Suprapubic skin (tissue), 4 donors: ENCODE measurements at places on chromosomes 11 and 22. TPM values are rescaled to one million over a fixed set of nuclear protein-coding genes. Genes with fewer than 3 reads are reported as not detected.

DNA sequence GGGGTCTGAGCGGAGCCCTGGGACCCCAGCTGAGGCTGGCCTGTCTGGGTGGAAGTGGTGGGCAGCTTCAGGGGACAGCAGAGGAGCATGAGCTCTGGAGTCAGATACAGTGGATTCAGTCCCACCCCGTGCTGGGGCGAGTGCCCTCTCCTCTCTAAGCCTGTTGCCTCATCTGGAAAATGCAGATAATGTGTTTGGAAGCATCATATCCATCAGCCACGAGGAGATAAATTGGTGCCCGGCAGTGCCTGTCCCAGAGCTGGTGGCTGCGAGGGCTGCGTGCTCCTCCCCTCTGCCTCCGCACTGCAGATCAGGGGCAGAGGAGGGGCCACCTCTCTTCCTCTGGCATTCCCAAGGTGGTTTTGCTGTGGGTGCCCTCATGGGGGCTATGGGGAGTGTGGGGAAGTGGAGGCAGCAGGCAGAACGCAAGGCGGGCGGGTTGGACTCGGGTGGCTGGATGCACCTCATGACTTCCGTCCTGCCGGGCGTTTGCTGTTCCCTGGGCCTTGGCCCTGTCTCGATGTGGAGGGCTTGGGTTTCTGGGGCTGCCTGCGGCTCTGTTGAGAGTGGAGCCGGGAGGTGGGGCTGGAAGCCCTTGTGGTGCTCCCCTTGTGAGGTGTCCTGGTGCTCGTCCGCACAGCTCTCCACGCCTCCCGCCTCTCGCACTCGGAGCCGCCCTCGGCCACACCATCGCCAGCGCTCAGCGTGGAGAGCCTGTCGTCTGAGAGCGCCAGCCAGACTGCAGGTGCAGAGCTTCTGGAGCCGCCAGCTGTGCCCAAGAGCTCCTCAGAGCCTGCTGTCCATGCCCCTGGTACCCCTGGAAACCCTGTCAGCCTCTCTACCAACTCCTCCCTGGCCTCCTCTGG lies 20.9 kb downstream of the MICALL1 start:
- H3K27me3 ChIP-seq, result no peaks in the 10 kb centered on the region
- no peak overlapping the region for H3K4me3 ChIP-seq
- H3K27ac ChIP-seq, result no peak overlapping the region
- no peak for DNase-seq
- H3K36me3 ChIP-seq, result peaks cover 89% of the 10 kb centered on the region

- peak overlapping the region; percentile 70 for H3K27ac ChIP-seq
- DNase-seq, result no peak
- peaks cover 30% of the 10 kb centered on the region for H3K4me1 ChIP-seq
- no peaks in the 10 kb centered on the region for H3K36me3 ChIP-seq
- H3K27me3 ChIP-seq, result no peaks in the 10 kb centered on the region
- no peak overlapping the region for H3K4me3 ChIP-seq
These were observed 99.1 kb downstream of the CD44 start for GRCh38 chr11:35237860-35238715.

Gene SLC16A8
- total RNA-seq, result not detected

DNA sequence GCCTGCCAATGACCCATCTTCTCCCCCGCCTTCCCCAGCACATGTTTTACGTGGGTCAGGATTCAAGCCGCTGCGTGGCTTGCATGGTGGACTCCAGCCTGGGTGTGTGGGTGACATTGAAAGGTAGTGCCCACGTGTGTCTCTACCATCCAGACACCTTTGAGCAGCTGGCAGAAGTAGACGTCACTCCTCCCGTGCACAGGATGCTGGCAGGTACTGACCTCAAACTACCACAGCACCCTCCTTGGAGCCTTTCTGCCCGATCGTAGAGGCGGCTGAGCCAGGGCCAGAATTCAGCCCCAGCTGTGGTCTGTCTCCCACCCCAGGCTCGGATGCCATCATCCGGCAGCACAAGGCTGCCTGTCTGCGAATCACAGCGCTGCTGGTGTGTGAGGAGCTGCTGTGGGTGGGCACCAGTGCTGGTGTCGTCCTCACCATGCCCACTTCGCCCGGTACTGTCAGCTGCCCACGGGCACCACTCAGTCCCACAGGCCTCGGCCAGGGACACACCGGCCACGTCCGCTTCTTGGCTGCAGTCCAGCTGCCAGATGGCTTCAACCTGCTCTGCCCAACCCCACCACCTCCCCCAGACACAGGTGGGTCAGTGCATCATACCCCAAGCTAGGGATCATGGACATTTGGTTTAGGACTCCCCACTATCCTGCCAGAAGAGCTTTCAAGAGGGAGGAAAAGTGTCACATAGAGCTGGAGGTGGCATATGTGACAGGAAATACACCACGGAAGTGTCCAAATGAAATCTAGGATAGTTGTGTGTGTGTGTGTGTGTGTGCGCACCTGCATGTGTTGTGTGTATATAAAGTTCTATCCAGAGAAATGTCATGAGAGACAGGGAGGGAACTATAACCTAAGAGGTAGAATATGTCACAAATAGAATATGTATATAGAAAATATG lies 10.6 kb upstream of the RELT start:
- no peak overlapping the region for H3K27ac ChIP-seq
- peaks cover 51% of the 10 kb centered on the region for H3K36me3 ChIP-seq
- H3K4me1 ChIP-seq, result no peaks in the 10 kb centered on the region
- no peak overlapping the region for H3K4me3 ChIP-seq
- DNase-seq, result no peak
- H3K27me3 ChIP-seq, result no peaks in the 10 kb centered on the region

GRCh38 chr11:33819278-33820035 lies 45.1 kb upstream of the FBXO3 start:
- no peak for DNase-seq
- no peak overlapping the region for H3K27ac ChIP-seq
- no peaks in the 10 kb centered on the region for H3K36me3 ChIP-seq
- no peak overlapping the region for H3K4me3 ChIP-seq

GRCh38 chr11:119149018-119149785 lies at the start of gene ABCG4:
TSS of gene ABCG4 (plus strand) at chr11:119149052. CDS start at chr11:119149966, 914 bp downstream.
- DNase-seq, result no peak
- no peak within 1 kb of the TSS for H3K27ac ChIP-seq
- peaks cover 23% of the 10 kb centered on the region for H3K4me1 ChIP-seq
- H3K36me3 ChIP-seq, result no peaks in the 10 kb centered on the region

DNA sequence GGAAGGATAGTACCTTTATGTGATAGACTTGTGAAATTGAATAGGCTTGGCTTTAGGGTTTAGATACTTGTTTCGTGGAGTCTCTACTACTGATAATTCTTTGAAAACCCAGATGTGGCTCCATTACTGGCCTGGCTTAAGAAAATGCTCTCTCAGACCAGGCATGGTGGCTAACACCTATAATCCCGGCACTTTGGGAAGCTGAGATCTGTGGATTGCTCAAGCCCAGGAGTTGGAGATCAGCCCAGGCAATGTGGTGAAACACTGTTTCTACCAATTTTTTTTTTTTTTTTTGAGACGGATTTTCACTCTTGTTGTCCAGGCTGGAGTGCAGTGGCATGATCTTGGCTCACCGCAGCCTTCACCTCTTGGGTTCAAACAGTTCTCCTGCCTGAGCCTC lies 40.9 kb downstream of the ATG13 start:
- H3K27ac ChIP-seq, result no peak overlapping the region
- peaks cover 4% of the 10 kb centered on the region for H3K4me1 ChIP-seq
- peaks cover 91% of the 10 kb centered on the region for H3K36me3 ChIP-seq

- H3K27ac ChIP-seq, result no peak overlapping the region
- no peak for DNase-seq
- H3K27me3 ChIP-seq, result peaks cover 11% of the 10 kb centered on the region
- no peaks in the 10 kb centered on the region for H3K4me1 ChIP-seq
- no peak overlapping the region for H3K4me3 ChIP-seq
- H3K36me3 ChIP-seq, result no peaks in the 10 kb centered on the region
These were observed 16.6 kb downstream of the SCUBE1 start for GRCh38 chr22:43326331-43327156.

DNA sequence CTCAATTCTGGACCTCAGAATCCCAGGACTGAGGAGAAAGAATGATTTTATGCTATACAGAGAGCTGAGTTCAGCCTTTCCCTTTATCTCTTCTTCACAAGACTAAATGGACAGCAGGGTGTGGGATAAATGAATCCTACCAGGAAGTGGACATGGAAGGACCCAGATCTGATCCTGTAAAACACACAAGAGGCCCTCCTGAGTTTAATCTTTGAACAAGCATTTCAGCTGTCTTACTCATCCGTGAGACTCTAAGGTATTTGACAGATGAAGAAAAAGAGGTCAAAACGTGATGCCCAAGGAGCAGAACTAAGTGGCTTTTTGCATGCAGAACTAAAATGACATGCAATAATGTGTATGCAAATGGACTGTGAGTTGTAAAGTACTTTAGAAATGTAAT lies 511.3 kb downstream of the DLG2 start:
- H3K36me3 ChIP-seq, result no peaks in the 10 kb centered on the region
- H3K4me1 ChIP-seq, result no peaks in the 10 kb centered on the region
- no peak overlapping the region for H3K4me3 ChIP-seq
- H3K27me3 ChIP-seq, result no peaks in the 10 kb centered on the region
- DNase-seq, result no peak
